ENCODE measurements at places on chromosomes 5 and 9.

GRCh38 chr5:20145240-20145639 is 157.2 kb upstream of the CDH18 start:
- DNase-seq, result no peak

GRCh38 chr9:37151812-37152211 is 31.4 kb downstream of the ZCCHC7 start:
- DNase-seq, result no peak

GRCh38 chr9:127140181-127140580 is 17.7 kb upstream of the ANGPTL2 start:
- DNase-seq, result no peak

DNA sequence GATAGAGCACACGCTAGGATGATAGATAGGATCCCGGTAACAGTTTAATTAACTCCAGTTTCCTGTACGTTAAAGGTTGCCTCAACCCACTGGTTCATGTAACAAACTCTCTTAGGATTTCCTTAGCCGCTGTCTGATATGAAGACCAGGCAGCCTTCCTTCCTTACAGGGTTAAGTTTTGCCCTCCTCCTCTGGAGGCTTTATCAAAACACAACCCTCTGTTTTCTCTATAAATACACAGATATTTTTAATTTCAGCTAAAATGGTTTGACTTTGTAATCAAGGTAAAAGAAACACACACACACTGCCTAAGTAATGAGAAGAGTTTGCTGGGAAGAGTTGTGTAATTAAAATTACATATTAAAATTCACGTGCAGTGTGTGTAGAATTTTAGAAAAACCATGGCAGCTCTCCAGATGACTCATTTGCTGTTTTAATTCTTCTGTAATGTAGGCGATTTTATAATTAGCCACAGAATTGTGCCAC is 369.8 kb downstream of the CSNK1G3 start:
- no peak for DNase-seq

GRCh38 chr9:129138476-129139232 is 27.4 kb downstream of the PTPA start:
- DNase-seq, result no peak

DNA sequence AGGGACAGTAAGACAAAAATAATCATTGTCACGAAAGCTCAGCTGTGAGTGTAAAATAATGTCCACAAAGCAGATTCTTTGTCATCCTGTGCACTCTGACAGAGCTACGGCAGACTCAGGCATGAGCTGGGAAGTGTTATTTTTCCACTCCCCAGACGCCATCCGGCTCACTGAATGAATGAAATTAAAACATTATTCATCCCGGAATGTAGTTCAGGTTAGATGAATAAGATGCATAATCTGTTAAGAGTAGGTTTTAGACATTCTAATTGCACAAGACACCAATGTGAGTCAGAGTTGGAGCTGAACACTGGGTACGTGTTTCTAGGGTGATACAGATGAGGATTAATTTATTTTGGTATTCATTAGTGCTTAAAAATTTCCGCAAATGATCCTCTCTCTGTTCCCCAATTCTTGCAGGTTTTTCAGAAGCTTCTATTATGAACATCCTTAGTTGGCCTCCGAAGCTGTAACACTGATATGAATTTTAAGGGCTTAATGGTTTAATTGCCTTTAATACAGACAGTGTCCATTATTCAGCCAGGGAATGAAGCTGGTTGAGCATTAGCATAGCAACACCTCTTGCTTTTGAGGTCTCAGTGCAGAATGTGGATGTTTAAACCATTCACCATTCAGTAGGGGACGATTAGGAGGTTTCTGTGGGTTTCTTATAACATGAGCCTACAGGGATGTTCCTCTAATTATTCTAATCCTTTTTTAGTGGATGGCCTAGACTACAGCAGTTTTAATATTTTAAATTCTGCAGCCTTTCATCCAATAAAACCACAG is 65.6 kb upstream of the FRRS1L start:
- DNase-seq, result no peak

GRCh38 chr9:15295761-15296405 is 11.1 kb downstream of the TTC39B start:
- no peak for DNase-seq

DNA sequence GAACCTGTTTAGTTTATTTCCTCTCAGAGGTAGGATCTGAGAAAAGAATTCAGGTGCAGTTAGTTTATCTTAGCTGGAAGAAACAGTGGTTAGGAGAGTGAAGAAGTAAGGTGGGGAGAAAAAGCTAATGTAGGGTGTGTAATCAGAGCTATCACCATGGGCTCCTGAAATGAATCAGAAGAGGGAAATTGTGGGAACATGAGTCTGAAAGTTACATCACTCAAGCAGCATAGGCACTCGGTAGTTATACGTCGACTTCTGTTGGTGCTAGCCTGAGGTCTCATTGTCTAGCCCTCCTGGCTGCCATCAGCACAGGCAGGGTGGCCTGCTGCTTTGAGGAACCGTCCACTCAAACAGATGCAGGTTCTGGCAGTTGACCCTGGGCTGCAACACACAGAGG is 56.7 kb upstream of the NPR3 start:
- no peak for DNase-seq
